ENCODE measurements at places on chromosomes 12 and 14. TPM values are rescaled to one million over a fixed set of nuclear protein-coding genes. Genes with fewer than 3 reads are reported as not detected.

Gene ASPG
- not detected for total RNA-seq

Gene NPAS3
- total RNA-seq: 0.57 TPM

Gene KCTD10
- 32.5 TPM for total RNA-seq

Gene CSRNP2
- 13.1 TPM for total RNA-seq

Gene SALL2
- total RNA-seq: 3.2 TPM

Gene EEF1AKMT3
- 3.0 TPM for total RNA-seq

Gene GLIPR1L2
- 0.34 TPM for total RNA-seq

Gene PTPRQ
- 0.08 TPM for total RNA-seq

Gene EML1
- 6.8 TPM for total RNA-seq

Gene FITM1
- 0.37 TPM for total RNA-seq

Gene GOLT1B
- total RNA-seq: 22.1 TPM

Gene ALDH1L2
- 18.5 TPM for total RNA-seq

Gene RNASE1
- not detected for total RNA-seq

Gene PLBD1
- not detected for total RNA-seq

Gene PGF
- total RNA-seq: 3.7 TPM

Gene CAPS2
- total RNA-seq: 0.38 TPM

Gene CIROP
- total RNA-seq: not detected

Gene TDRD9
- not detected for total RNA-seq

Gene SOAT2
- not detected for total RNA-seq

Gene INSM2
- not detected for total RNA-seq
